ENCODE measurements at places on chromosomes 4 and X.

- no peak for DNase-seq
These were observed 210.7 kb upstream of the SLC7A11 start for GRCh38 chr4:138452826-138453225.

- DNase-seq: no peak
These were observed 138.7 kb downstream of the ELOVL6 start for GRCh38 chr4:110059556-110060191.

DNA sequence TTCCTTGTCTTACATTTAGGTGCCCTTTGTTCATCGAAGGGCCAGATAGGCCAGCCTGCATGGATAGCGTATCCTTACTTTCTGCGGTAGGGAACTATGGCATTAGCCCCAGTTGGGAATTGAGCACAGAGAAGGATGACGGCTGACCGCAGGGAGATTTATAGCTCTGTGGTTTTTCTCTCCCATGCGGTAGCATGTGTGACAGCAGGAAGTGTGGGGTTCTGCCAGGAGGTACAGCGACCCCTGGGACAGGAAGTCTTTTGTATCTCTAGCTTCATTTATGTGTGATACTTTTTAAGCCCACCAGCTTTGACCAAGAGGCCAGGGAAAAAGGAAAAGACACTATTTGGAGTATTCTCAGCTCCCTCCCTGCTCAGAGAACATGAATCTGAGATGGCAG, 33.1 kb downstream of the GAB3 start:
- no peak for DNase-seq

DNA sequence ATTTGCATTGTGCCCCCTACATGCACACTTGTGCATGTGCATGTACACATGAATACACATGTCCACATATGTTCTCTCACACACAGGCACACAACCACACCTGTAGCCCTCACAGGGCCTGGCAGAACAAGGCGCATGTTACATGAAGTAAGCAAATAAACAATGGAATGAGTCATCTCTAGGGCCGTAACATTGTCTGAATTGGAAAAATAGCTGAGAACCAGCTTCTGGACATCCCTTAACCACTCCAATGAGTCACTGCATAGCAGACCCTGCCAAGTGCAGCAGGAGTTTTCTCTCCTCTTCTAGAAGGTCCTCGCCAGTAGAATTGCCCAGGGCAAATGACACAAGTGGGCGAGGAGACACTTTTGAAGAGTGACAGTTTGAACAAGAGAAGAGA, 66.1 kb downstream of the MAGEA10 start:
- DNase-seq: no peak

DNA sequence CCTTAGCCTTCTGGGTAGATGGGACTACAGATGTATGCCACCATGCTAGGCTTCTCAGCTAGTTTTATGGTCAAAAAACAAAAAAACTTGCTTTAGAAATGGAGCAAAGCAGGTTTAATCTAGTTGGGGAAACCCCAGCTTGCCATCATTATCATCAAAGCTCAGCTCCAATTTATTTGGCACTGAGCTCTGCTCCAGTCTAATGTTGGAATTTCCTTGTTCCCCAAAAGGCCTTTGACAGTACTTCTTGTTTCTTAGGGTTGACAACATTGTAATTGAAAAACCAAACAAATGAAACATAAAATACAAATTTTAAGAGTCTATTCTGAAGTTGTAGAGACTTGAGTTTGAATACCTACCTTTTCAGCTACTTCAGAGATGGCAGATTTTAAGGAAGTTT, 48.0 kb downstream of the MRPL1 start:
- no peak for DNase-seq

- DNase-seq: no peak
These were observed 29.7 kb downstream of the TMEM164 start for GRCh38 chrX:110032534-110033147.
